ENCODE measurements at places on chromosomes 3 and 15. TPM values are rescaled to one million over a fixed set of nuclear protein-coding genes. Genes with fewer than 3 reads are reported as not detected.

DNA sequence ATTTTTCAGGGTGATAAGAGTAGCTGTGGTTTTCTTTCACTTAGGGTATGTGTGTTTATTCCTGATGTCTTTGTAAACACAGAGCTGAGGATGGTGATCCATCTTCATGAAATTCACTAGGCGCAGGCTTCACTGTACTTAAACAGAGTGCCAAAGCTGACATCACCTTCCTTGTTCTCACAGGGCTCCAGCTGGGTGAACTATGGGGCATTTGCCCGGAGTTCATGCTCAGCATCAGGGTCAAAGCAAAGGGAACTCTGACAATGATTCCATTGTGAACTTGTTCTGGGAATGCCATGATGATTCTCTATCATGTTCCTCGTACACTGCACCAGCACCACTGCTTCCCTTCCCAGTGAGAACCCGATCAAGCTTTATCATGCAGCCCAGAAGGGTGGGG is 184.8 kb upstream of the P2RY1 start:
- H3K27me3 ChIP-seq, result no peaks in the 10 kb centered on the region
- H3K4me1 ChIP-seq, result peaks cover 4% of the 10 kb centered on the region
- DNase-seq, result no peak

DNA sequence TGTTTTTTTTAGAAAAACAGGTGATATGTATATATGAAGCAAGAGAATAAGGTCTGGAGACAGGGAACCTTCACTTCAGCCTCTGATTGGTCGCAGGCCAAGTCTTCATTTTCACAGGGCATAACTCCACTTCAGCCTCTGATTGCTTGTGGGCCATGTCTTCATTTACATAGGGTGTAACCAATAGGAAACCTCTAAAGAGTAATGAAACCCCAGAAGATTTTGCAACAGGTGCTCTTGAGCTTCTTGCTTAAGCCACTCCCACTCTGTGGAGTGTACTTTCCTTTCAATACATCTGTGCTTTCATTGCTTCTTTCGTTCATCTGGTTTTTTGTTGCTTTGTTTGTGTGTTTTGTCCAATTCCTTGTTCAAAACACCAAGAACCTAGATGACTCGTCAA is 22.6 kb upstream of the SCG3 start:
- no peaks in the 10 kb centered on the region for H3K4me1 ChIP-seq
- no peak for DNase-seq
- no peak overlapping the region for H3K4me3 ChIP-seq
- no peaks in the 10 kb centered on the region for H3K27me3 ChIP-seq
- no peaks in the 10 kb centered on the region for H3K36me3 ChIP-seq

DNA sequence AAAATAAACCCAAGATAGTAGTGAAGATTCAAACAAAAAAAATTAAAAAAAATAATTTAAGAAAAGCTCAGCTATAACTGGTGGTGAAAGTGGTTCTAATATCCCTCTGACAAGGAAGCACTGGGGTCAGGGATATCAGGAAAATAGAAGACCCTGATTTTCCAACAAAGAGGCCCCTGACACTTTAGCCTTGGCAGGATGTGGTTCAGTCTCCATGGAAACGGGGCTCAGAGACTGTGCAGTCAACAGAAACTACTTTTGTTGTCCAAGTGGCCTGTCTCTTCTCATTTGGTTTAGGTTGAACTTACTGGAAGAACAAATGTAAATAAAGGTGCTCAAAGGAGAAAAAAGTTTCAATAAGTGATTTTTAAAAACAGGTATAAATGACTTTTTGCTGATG is 27.2 kb downstream of the INTS14 start:
- H3K27ac ChIP-seq, result no peak overlapping the region
- DNase-seq, result no peak
- H3K4me3 ChIP-seq, result no peak overlapping the region
- H3K36me3 ChIP-seq, result no peaks in the 10 kb centered on the region
- no peaks in the 10 kb centered on the region for H3K4me1 ChIP-seq

GRCh38 chr15:66760097-66760967 is 58.3 kb downstream of the SMAD6 start:
- no peak for DNase-seq
- no peaks in the 10 kb centered on the region for H3K27me3 ChIP-seq
- peaks cover 44% of the 10 kb centered on the region for H3K4me1 ChIP-seq
- no peak overlapping the region for H3K27ac ChIP-seq

- H3K27ac ChIP-seq, result no peak overlapping the region
- no peaks in the 10 kb centered on the region for H3K36me3 ChIP-seq
- H3K27me3 ChIP-seq, result no peaks in the 10 kb centered on the region
These were observed 160.0 kb downstream of the TBL1XR1 start for GRCh38 chr3:177037241-177037640.

DNA sequence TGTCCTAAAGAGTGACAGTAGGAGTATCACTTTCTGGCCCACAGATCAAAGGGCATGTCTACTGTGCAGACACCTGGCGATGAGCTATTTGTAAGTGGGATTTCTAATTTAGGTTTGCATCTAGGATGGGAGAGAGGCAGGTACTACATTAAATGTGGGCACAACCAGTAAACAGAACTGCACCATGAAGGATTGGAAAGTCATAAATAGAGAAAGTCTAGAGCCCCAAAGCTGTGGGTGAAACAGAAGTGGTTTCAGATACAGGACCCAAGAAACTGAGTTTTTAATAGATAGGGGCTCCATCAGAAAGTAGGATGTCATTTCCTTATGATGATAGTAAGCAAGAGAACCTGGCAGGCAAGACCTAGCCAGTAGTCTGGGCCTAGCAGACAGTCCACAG is 35.2 kb upstream of the SPPL2A start:
- no peaks in the 10 kb centered on the region for H3K4me1 ChIP-seq
- no peaks in the 10 kb centered on the region for H3K36me3 ChIP-seq
- no peak overlapping the region for H3K4me3 ChIP-seq
- H3K27me3 ChIP-seq, result no peaks in the 10 kb centered on the region

DNA sequence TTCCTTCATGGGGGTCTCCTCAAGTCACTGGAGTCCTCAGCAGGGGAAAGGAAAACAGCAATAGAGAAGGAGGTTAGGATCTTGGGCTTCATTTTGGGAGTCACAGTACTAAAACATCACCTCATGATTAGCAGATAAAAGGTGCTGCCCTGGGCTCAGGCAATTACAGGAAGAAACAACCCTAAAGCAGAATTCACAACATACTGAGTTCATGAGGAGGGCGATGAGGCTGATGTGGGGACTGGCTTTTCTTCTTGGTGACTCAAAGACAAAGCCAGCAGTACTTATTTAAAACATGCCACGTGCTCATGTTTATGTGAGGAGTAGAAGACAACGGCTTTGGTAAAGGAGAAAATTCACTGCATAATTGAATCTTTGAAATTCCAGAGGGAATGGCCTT is 822.3 kb upstream of the CFAP20DC start:
- H3K27ac ChIP-seq, result no peak overlapping the region
- no peaks in the 10 kb centered on the region for H3K27me3 ChIP-seq
- H3K4me3 ChIP-seq, result no peak overlapping the region
- DNase-seq, result no peak
- H3K4me1 ChIP-seq, result no peaks in the 10 kb centered on the region

GRCh38 chr3:196697270-196697669 is 14.8 kb downstream of the CEP19 start:
- no peaks in the 10 kb centered on the region for H3K27me3 ChIP-seq
- no peak for DNase-seq

The RMDN3 gene
- total RNA-seq, result 25.4 TPM

DNA sequence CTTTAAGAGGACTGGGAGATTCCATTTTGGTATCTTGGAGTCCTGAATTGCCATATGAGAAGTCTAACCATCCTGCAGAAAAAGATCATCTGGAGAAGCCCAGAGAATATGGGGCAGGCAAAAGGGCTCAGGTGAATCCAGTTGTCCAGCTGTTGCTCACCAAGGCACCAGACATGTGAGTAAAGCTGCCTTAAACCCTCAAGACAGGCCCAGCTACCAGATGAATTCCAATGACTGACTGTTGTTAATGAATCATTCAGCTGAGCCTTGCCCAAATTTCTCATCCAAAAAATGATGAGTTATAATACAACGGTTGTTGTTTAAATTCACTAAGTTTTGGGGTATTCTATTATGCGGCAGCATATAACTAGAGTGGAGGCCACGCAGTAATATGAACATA is 22.0 kb upstream of the NANOGP8 start:
- H3K4me1 ChIP-seq, result no peaks in the 10 kb centered on the region
- no peaks in the 10 kb centered on the region for H3K36me3 ChIP-seq
- H3K4me3 ChIP-seq, result no peak overlapping the region
- no peak overlapping the region for H3K27ac ChIP-seq
- no peaks in the 10 kb centered on the region for H3K27me3 ChIP-seq

GRCh38 chr3:11059090-11059798 is 66.7 kb downstream of the SLC6A1 start:
- H3K27ac ChIP-seq, result no peak overlapping the region
- H3K36me3 ChIP-seq, result no peaks in the 10 kb centered on the region
- H3K4me3 ChIP-seq, result no peak overlapping the region
- H3K27me3 ChIP-seq, result no peaks in the 10 kb centered on the region
- DNase-seq, result peak; percentile 38
- peaks cover 2% of the 10 kb centered on the region for H3K4me1 ChIP-seq

DNA sequence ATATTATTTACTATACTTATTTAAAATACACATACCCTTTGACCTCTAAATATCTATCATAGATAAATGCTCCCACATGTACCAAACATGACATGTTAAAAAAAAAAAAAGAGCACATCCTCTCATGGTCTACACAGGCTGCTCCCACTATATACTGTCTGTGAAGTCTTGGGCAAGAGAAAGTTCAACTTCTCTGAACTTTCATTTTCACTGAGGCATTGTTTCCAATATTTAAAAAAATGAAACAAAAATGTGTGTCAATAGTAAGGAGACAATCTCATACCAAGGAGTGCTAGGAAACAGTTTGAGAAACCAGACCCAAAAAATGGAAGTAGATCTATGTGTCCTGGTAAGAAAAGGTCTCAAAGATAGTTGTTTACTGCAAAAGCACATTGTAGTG is 29.3 kb downstream of the SLC4A7 start:
- H3K4me1 ChIP-seq, result no peaks in the 10 kb centered on the region
- H3K36me3 ChIP-seq, result no peaks in the 10 kb centered on the region
- no peaks in the 10 kb centered on the region for H3K27me3 ChIP-seq
- no peak for DNase-seq

DNA sequence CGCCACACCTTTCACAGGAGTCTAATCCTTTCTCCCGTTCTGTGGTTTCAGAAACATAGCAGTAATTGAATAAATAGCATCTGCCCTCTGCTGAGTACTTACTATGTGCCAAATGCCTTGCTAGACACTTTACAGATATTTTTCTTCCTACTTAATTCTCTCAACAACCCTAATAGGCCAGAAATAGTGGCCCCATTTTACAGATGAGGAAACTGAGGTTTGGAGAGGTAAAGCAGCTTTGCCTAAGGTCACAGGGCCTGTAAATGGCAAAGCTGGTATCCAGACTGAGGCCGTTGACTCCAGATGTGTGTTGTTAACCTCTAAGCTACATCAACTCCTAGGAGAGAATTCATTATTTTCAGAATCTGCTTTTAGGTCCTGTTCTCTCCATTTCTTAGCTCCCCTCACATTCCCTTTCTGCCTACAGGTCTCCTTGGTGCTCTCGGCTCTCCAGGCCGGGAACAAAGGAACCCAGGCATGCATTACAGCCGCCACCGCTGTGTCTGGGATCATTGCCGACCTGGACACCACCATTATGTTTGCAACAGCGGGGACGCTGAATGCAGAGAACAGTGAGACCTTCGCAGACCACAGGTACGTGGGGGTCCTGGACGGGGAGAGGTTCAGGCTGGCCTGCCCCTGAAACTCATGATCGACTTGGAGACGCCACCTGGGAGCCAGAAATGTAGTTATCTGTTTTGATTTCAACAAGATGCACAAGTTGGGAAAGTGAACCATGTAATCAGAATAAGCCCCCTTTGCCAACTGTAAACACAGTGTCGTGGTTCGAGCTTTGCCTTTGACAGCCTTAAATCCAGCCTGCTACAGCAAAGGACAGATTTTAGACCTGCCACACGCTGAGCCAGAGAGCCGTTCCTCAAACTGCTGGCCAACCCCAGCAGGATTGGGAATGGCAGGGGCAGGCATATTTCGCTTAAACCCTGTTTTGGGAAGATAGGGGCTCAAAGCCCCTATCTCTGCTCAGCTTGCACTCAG is 246.5 kb upstream of the TPM1 start:
- DNase-seq, result no peak
- no peaks in the 10 kb centered on the region for H3K27me3 ChIP-seq

The ST3GAL6 gene
- 3.7 TPM for total RNA-seq

DNA sequence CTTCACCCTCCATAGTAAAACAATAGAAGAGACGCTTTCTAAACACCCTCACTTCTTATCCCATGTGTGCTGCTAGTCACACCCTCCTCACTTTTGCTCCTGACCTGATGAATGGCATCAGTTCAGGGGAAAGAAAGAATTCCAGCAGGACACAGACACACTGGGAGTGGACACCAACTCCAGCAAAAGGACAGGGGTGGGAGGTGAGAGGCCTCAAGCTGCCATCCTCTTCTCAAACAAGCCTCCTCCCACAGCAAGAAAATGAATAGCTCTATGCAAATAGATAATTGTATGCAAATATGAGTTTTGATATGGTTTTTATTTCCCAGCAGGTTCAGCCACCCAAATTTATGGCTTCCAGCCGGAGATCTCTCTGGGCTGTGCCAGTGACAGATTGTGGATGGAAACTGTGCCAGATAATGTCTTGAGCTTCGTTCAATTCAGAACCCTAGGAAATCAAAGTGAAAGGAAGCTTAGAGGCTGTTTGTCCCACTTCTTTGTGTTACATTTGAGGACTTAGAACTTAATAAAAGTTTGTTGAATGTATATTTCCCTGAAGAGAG is 209.3 kb upstream of the PPP2R3A start:
- no peak overlapping the region for H3K27ac ChIP-seq
- no peaks in the 10 kb centered on the region for H3K4me1 ChIP-seq
- DNase-seq, result no peak
- no peaks in the 10 kb centered on the region for H3K36me3 ChIP-seq
- no peaks in the 10 kb centered on the region for H3K27me3 ChIP-seq

- no peaks in the 10 kb centered on the region for H3K36me3 ChIP-seq
- no peak for DNase-seq
- H3K4me3 ChIP-seq, result no peak overlapping the region
- H3K27me3 ChIP-seq, result no peaks in the 10 kb centered on the region
These were observed 14.8 kb downstream of the MCM2 start for GRCh38 chr3:127612966-127613365.

The PLSCR2 gene
- total RNA-seq, result not detected

GRCh38 chr3:128794067-128794768 is 68.2 kb downstream of the RAB7A start:
- H3K27ac ChIP-seq, result no peak overlapping the region
- DNase-seq, result no peak
- H3K36me3 ChIP-seq, result no peaks in the 10 kb centered on the region
- H3K27me3 ChIP-seq, result no peaks in the 10 kb centered on the region

DNA sequence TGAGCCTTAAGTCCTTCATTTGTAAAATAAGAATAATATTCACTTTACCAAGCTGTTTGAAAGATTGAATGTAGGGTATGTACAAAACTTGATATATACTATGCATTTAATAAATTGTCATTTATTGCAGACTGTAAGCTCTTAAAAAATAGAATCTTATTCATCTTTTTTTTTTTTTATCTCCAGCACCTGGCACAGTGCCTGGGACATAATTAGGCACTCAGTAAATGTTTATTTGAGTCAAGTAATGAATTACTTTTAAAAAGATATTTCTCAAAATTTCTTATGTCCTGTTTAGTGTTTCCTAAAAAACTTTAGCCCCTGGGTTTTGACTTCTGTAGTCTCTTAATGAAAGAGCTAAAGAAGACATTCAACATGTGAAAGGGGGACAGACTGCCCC is 71.7 kb downstream of the TOP2B start:
- H3K27me3 ChIP-seq, result no peaks in the 10 kb centered on the region
- no peak for DNase-seq
- no peak overlapping the region for H3K27ac ChIP-seq
- H3K36me3 ChIP-seq, result no peaks in the 10 kb centered on the region
- no peaks in the 10 kb centered on the region for H3K4me1 ChIP-seq

The PAQR9 gene
- total RNA-seq, result 0.08 TPM

GRCh38 chr3:129449279-129450115 is 9.5 kb downstream of the IFT122 start:
- H3K27me3 ChIP-seq, result no peaks in the 10 kb centered on the region
- no peak for DNase-seq
- no peaks in the 10 kb centered on the region for H3K4me1 ChIP-seq
- H3K36me3 ChIP-seq, result no peaks in the 10 kb centered on the region
- H3K4me3 ChIP-seq, result no peak overlapping the region
